ENCODE measurements at places on chromosomes 11 and 22.

- no peak for DNase-seq
These were observed 261.6 kb upstream of the CADM1 start for GRCh38 chr11:115765803-115766239.

DNA sequence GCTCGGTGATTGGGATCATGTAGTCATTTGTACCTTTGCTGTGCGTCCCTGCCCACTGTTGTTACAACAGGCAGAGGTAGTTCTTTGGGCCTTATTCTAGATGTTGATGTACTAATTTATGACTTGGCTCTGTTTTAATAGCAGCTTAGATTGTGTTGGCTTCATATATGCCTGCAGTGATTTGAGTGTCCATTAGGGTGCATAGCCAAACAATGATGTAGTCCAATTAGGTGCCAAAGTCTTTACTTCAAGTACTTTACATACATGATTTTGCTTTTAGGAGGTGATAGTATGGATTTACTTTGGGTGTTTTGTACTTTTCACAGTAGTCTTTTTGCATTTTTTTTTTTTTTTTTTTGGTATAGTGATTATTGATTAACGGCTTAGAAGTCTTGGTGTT, 46.4 kb downstream of the PPP6R3 start:
- DNase-seq, result no peak

GRCh38 chr22:39243439-39244135, 1.2 kb downstream of the PDGFB start:
- no peak for DNase-seq

GRCh38 chr11:75589933-75590332, 27.9 kb downstream of the SERPINH1 start:
- no peak for DNase-seq

GRCh38 chr11:33713151-33713855, 12.7 kb upstream of the C11orf91 start:
- no peak for DNase-seq

- no peak for DNase-seq
These were observed 28.8 kb downstream of the TOB2 start for GRCh38 chr22:41417622-41418390.

DNA sequence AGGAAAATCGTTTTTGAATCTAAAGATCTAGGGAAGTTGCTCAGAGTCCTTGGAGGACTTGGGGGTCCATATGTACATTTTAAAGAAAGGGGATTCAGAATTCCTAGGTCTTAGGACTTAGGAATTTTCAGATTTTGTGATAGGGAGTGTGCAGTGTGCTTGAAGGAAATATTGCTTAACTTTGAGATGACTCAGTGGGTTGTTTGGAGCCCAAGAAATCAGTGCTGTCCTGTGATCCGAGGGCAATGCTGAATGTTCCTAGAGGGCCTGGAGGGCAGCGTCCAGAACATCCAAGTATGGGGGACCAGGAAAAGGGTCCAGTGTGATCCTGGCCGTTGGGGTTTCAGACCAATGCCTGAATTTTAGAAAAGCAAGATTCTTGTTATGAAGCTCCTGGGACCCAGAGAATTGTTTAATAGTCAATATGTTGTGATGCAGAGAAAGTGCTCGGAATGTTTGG, 3.1 kb upstream of the IGF2 start:
- DNase-seq, result no peak

- no peak for DNase-seq
These were observed 561 bp downstream of the PGM2L1 start for GRCh38 chr11:74397501-74398243.

GRCh38 chr11:13114566-13115379, 105.7 kb downstream of the RASSF10 start:
- no peak for DNase-seq

Measured in NCI-H446 (cell line).